Renal pelvis (tissue), 12 donors: ENCODE measurements at places on chromosomes 3 and 15. TPM values are rescaled to one million over a fixed set of nuclear protein-coding genes. Genes with fewer than 3 reads are reported as not detected.

Gene PIGB
- polyA plus RNA-seq = 14.9 TPM

Gene ITIH1
- not detected for polyA plus RNA-seq

Gene ZNF385D
- 12.7 TPM for polyA plus RNA-seq

Gene TAGLN3
- polyA plus RNA-seq = 2.3 TPM

Gene DISP2
- polyA plus RNA-seq = 0.58 TPM

Gene SLC15A2
- 8.3 TPM for polyA plus RNA-seq

Gene RASL12
- polyA plus RNA-seq = 7.2 TPM

DNA sequence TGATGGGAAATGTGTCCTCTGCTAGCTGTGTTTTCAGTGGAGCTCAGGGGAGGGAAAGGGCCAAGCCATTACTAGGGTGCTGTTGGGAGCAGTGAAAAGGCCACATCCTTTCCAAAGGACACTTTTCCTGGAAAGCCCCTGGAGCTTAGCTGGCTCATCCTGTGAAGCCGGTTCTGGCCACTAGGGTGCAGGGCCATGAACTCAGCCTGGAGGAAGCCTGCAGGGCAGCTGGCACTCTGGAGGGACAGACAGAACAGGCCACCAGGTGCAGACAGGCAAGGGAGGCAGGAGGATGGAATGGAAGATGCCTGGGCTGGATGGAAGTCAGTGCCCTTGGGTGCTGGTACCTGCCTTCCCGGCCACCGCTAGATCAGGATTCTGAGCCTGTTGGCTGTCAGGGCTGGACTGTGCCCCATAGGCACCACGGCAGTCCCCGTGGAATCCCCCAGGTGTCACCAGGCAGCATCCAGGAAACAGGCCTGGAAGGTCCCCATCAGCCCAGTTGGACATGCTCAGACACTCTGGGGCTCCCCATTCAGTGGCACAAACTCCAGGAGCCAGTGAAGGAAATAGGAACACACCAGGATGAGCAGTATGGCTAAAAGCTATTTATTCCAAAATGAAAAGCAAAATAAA is 76.2 kb upstream of the C2CD4B start:
- no peak for DNase-seq

GRCh38 chr15:95291898-95292472 is 1038.5 kb upstream of the NR2F2 start:
- DNase-seq = peak; percentile 82

DNA sequence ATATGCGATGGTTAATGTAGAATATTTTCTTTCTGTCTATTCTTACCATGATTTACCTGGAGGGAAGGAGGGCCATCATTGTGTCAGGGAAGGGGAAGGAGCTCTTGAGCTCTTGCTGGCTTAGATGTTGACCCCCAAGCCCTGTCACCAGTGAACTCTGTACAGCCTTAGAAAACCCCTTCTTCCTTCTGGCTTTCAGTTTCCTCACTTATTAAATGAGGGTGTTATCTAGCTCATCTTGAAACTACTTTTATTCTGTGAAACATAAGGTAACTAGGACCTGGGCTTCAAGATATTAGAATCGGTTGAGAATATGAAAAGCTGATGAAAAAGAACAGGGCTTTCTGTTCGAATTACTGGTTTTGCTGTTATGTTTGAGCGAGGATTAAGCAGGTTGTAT is 25.1 kb upstream of the UTS2B start:
- DNase-seq = no peak

DNA sequence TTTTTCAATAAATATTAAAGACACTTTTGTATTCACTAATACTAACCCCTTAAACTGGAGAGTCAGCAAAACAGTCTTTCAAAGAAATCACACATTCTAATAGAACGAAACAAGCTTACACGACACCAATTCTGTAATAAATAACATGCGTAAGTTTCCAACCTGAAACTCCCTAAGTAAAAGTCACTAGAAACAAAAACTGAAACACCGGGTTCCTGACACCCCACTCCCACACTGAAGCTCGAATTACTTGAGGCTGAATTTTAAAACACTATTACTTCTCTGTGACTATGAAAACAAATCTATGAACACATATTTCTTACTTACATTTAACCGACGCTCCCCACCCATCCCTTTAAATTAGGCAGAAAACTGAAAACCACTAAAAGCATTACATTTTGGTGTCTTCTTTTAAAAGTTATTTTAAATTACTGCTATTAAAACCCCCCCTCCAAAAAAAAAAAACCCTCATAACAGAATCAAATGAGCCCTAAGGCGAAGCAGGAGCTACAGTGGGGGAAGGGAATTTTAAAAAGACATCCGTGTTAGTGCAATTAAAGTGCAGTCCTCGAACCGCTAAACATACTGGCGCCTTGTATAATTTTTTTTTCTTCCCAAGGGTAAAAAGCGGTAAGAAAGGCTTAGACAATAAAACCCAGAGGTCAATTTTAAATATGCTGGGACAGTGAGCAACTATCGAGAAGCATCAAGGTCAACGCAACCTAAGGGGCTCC is 878 bp downstream of the SPPL2A start:
- peak; percentile 39 for DNase-seq

GRCh38 chr3:24945563-24945962 is 450.9 kb upstream of the THRB start:
- DNase-seq = no peak

DNA sequence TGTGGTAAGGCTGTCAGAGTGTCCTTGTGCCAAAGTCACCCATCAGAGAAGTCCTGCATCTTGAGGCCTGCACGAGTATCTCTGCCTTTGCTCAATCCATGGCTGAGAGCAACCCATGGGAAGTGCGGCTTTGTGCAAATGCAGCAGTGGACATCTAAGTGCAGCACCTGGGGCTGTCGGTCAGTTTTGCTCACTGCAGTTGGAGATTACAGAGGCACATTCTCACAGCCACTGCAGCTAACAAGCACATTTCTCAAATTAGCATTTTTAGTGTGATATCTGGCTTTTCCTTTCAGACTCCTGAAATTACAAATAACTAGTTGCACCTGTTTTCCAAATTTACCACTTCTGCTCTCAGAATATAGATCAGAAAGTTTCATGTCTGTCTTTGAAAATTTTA is 81.5 kb upstream of the DAZL start:
- no peak for DNase-seq

DNA sequence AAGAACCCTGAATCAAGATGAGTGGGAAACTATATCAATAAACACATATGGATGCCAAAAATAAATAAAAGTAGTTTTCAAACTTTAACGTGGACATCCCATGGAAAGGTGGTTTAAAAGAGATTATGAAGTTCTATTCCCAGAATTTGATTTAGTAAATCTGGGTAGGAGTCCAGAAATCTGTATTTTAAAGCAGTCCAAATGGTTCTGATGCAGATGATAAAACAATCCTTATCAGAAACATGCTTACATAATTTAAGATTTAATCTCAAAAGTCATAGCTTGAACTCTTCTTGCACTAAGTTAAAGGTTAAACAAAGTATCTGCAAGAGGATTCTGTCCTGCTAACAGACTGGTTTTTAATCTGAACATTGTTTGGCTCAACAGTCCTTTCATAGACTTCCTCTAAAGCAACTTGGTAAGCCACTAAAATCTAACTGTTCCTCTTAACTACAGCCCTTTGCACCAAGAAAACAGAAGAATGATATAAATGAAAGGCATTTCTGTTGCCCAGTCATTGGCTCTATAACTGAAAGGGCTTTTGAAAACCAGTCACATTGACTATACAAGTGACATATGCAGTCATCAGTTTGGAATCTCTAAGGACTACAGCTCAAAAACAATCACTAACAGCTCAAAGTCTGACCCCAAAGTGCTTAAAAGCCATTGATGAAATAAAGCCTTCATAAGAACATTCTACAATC is 23.4 kb upstream of the MAP4 start:
- DNase-seq = no peak

GRCh38 chr3:171553086-171553485 is 92.9 kb upstream of the TNIK start:
- no peak for DNase-seq

DNA sequence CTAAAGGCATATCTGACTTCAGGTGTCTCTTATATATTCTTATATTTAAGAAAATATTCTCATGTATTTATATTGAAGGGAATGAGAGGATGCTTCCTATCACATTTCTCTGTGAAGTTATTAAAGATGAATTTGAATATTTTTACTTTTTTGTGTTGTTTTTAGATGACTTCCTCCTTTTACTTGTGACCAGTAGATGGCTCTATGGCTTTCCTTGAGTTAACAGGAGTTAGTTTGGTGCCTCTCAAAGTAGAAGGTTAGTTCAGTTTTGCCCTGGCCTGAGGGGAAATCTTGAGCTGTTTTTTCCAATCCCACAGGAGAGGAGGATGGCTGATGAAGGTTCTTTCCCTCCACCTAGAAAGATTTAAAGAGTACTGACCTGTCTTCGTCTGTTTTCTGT is 80.7 kb downstream of the SQOR start:
- DNase-seq = no peak

GRCh38 chr15:41001524-41002214 is 48.4 kb downstream of the CHAC1 start:
- DNase-seq = no peak

DNA sequence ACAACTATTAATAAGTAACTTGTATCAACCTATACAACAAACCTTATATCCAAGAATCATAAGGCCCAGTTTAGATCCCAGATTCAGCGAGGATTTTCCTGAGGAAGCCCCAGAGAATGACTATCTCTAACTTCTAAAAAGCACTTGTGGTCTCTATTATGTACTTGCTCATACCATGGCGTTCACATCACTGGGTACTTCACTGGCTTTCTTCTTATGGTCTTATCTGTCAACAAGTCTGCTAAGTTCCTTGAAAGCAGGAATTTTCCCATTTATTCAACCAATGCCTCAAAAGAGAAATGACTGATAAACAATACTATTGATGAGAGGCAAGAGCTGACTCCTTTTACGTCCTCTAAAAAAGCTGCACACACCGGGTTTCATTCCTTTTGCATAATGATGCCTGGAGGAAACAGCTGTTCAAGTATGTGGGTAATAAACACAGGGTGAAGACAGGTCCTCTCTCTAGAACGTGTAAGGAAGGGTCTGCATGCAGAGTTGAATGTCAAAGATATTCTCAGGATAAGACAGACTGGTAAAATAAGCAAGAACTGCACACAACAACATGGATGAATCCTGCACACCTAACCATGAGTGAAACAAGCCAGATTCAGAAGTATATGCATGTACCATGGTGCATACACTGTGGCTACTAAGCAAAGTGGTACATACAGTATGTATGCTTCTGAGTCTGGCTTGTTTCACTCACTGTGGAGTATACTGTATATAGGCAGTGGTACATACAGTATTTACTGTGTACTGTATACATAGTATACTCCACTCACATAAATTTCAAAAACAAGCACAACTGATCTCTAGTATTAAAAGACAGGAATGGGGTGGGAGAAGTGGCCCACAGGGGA is 408.7 kb downstream of the SHQ1 start:
- no peak for DNase-seq

DNA sequence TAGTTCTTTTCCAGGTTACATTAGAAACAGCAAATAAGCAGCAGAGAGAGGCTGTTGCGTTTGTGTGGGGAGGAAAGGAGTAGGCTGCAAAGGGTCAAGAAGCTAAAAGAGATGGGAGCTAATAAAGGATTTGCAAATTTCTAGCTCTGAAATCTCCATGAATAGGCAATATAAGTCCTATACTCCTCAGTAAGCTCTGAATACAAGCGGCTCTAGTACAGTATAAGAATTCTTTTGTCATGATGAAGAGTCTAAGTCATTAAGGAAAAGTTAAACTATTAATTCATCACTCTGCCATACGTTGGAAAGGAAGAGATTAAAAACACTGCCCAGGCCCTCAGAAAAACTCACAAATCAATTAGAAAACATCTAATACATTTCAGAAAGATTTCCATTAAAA is 59.3 kb downstream of the CEP152 start:
- DNase-seq = no peak

- no peak for DNase-seq
These were observed 355.3 kb upstream of the DCBLD2 start for GRCh38 chr3:99256788-99257187.

GRCh38 chr3:192435241-192435640 is 292.1 kb downstream of the FGF12 start:
- no peak for DNase-seq

DNA sequence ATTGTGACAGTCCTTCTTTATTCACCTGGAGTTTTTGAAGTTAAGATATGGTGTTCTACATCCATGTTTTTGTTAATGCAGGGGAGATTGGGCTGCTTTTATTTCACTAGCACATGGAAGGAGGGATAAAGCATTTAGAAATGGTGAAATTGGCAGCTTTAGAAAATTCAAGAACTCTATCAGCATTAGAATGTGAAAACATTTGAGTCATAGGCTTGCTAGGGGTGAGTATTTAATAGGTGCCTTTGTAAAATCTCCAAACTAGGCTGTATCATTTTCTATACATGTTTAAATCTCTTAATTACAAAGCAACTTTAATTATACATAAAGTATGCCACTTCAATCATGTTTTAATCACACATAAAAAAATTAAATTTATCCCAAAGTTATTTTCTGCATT is 12.9 kb downstream of the NLGN1 start:
- DNase-seq = no peak

- DNase-seq = no peak
These were observed 4.0 kb downstream of the LAMP3 start for GRCh38 chr3:183158551-183159006.

- DNase-seq = no peak
These were observed 40.3 kb downstream of the RGMA start for GRCh38 chr15:93048759-93049161.

DNA sequence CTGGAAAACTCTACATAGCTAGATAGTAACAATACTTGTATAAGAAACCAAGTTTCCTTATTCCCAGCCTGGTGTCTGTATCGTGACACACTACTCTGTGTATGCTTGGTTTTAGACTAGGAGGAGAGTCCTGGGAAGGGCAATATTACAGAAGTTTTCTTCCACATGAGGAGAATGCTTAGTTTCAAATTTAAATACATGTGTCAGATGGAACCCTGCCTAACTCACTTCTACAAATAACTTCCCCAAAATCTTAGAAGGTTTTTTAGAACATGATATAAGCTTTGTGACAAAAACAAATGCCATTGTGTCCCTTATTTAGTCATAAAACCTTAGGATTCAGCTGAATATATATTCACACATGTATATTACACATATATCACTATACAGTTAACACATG is 7.2 kb upstream of the IL20RB start:
- no peak for DNase-seq

- DNase-seq = no peak
These were observed 4.6 kb downstream of the EFCC1 start for GRCh38 chr3:129005526-129006303.
